Neural crest cell (in vitro differentiated cells): ENCODE measurements at places on chromosomes 12 and 14. TPM values are rescaled to one million over a fixed set of nuclear protein-coding genes. Genes with fewer than 3 reads are reported as not detected.
A peak's percentile ranks its signal among the peaks of the same experiment; 100 is the strongest.

The EFS gene
- 100 and 104 TPM in 2 replicates for total RNA-seq

DNA sequence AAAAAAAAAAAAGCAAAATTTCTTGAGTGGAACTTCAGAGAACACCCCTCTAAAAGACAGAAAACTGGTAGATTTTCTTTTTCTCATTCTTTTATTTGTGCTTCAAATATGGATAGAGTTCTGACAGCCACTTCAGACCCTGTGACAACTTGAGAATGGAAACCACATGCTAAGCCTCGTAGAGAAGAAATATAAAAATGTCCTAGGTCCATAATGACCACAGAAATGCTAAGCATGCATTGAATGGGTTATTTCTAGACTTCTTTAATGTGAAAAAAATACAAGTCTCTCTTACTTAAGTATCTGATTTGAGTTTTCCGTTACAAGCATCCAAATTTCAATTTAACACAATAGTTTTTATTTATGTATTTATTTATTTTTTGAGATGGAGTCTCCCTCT lies 28.3 kb upstream of the DIO2 start:
- DNase-seq = no peak

GRCh38 chr12:79400481-79400880 lies 290.3 kb downstream of the PAWR start:
- DNase-seq = no peak

- DNase-seq = no peak
These were observed 171.2 kb downstream of the PCNX1 start for GRCh38 chr14:71078500-71078899.

DNA sequence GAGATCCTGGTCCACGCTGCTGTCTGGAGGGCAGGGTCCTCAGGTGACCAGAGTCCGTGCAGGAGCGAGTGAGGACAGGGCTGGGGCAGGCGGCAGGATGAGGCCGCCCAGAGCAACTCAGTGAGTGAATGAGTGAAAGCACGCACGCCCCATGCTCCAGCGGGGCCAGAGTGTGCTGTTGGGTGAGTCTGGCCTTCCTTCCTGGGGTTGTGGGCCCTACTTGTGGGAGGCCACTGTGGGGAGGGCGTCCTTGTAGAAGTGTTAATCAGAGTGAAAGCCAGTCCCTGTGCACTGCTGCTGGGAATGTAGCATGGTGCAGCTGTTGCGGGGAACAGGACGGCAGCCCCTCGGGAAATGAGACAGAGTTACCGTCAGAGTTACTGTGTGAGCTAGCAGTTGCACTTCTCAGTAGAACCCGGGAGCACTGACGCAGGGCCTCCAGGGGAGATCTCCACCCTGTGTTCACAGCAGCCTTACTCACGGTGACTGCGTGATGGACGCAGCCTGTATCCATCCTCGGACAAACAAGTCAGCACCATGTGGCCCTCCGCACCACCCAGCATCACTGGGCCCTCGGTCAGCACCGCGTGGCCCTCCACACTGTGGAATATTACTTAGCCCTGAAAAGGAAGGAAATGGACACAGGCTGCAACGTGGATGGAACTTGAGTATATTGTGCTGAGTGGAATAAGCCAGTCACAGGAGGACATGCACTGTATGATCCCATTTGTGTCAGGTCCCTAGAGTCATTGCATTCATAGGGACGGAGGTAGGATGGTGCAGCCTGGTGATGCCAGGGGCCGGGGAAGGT lies 22.1 kb downstream of the PACS2 start:
- no peak for DNase-seq

The KRT81 gene
- not detected in 2 replicates for total RNA-seq

- DNase-seq = no peak
These were observed 331.7 kb downstream of the TMEM121 start for GRCh38 chr14:105857826-105858675.

DNA sequence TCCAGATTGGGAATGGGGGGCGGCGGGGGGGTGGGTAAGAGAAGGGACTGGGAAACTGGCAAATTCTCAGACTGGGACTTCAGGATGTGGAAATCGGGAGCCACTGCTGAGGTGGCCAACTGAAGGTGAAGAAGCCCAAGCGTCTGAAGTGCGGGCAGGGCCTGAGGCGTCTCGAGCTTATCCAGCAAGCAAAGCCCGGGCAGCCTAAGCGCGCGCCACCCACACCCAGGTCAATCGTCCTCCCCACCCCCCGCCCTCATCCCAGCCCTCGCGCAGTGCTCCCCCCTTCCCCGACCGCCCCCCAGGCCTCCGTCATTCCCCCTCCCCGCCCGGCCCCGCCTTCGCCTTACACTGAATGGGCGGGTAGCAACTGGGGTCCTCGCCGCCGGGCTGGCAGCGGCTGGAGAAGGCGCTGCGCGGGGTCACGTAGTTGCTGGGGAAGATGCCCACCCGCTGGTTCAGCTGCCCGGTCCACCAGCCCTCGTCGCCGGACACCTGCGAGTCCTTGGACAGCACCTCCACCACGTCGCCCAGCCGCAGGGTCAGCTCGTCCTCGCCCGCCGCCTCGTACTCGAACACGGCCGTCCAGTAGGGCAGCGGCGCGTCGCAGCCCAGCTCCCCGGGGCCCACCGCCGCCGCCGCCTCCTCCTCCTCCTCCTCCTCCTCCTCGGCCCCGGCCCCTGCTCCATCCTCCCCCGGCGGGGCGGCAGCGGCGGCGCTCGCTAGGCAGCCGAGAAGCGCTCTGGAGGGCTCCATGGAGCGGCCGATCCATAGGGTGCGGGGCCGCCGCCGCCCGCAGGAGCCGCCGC lies 693 bp downstream of the MAP3K9 start:
- peak; percentile 35 for DNase-seq

The MUCL1 gene
- total RNA-seq = not detected in 2 replicates

The OAS1 gene
- total RNA-seq = not detected in 2 replicates

- DNase-seq = no peak
These were observed 53.4 kb downstream of the TRAFD1 start for GRCh38 chr12:112178796-112179195.

The OAS3 gene
- 0.48 and 0.54 TPM in 2 replicates for total RNA-seq
